ENCODE measurements at places on chromosomes 13 and 19.

- DNase-seq, result no peak
These were observed 102.2 kb upstream of the GJB6 start for GRCh38 chr13:20334309-20334708.

DNA sequence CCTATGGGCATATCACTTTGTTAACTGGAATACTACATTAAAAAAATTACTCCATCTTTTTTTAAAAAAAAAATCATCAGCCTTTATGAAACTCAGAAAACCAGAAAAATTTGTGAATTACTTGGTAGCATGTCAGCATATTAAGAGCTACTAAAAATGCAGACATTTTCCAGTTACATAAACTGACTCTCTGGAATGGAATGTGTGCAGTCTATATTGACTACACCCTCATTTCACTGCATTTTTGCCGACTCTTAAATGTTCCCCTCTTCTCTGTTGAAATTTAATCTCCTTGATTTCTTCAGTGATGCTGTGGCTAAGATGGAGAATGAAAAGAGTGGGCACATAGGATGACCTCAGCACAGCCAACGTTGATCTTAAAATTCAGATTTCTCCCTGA lies 393.8 kb downstream of the ITGBL1 start:
- DNase-seq, result no peak

DNA sequence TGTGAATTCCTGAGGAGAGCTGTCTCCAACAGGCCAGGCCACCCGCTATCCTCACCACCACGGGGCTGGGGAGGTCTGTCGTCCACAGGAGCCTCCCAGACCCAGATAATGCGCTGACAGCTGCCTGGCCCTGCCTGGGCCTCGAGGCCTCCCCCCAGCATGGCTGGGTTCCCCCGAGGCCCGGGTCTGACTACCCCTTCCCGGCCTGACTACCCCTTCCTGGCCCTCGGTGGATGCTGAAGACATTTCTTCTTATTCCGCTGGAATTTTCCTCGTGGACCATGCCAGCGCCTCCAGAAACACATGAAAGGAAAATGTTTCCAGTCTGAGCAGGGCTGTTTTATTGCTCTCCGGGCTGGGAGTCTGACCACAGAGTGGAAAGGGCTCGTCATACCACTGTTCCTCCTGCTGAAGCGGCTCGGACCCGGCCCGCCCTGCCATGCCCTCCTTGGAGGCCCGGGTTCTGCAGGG lies 16.8 kb upstream of the COMP start:
- DNase-seq, result no peak

GRCh38 chr19:34832581-34833112 lies 59.6 kb upstream of the ZNF599 start:
- DNase-seq, result no peak
